ENCODE measurements at places on chromosomes 3 and 15.

DNA sequence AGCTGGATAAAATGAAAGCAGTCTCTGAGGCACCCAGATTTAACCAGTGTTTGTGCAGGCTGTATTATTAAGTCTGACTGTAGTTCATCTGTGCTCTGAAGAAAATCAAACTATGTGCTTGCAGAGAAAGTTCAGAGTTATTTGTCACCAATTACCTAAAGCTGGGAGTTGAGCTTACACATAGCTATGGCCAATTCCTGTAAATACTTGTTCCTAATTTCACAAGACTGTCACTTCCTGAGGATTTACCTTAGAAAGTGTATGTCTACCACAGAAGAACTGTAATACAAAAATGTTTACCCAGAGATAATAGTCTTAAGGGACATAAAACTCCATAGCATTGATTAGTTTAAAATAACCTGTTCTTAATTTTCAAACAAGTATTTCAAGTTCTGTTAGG lies 628.4 kb upstream of the TGFBR2 start:
- DNase-seq = no peak

DNA sequence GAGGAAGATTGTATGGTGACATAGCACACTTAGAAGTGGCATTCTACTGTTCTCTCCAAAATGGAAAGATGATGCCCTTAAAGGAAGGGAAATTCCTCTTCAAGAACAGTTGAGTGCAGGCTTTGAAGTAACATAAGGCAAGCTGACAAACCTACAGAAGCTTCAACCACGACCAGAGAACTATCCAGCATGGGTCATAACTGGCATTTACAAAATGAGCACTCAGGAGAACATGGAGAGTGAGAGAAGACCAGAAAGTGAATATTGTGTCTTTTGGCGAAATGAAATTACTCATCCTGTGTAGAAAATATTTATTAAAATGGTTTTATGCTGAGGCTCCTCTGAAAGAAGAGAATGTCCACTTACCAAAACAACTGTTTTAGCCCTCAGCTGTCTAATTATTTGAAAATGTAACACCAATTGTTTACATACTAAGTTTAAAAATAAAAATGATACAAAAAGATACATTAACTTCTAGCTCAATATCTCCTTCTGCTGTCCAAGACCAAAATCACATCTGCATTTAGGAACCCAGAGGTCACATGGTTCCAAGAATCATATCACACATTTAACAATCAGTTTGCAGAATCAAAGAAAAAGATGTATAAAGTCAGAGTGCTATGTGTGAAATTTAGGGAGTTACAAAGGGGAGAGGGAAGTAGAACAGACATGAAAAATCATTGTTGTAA lies 216.9 kb downstream of the ATP8B4 start:
- DNase-seq = no peak

- no peak for DNase-seq
Measured at GRCh38 chr15:68378595-68378994, 53.4 kb downstream of the ITGA11 start.

DNA sequence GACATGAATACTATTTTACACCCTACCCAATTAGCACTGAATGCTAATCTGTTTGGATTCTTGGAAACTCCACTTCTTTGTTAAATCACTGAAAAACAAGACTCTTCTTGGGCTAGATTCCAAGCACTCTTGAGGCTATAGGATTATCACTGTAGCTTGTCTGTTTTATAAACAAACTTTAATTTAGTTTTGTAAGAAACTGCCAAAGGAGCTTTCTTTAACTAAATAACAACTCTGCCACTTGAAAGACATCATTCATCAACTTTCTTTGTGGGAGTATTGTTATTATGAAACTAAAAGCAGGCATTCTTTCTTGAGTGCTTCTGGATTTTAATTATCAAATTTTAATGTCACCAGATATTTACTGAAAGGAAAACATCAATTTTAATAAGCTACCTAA lies 24.1 kb downstream of the CBLB start:
- DNase-seq = no peak

DNA sequence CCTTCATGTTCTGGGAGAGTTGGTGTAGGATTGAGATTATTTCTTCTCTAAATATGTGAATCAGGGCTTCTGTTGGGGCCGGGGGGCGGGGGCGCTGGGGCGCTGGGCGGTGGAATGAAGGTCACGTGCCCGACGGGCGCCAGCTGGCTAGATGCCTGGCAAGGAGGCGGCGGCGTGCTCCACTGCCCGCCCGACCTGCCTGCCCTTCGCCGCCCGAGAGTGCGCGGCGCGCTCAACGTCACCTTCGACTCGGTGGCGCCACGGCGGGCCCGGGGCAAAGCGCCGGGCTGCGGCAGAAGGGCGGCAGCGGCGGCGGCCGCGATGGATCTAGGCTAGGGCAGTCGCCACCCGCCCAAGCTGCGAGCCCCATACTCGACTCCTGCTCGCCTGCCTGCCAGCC lies 47.0 kb upstream of the LHFPL4 start:
- DNase-seq = no peak

GRCh38 chr15:37015035-37015434 lies 85.3 kb downstream of the MEIS2 start:
- no peak for DNase-seq

GRCh38 chr3:12793701-12794100 lies 2.8 kb upstream of the CAND2 start:
- DNase-seq = no peak

GRCh38 chr3:38580450-38581382 lies 68.8 kb downstream of the SCN5A start:
- no peak for DNase-seq

DNA sequence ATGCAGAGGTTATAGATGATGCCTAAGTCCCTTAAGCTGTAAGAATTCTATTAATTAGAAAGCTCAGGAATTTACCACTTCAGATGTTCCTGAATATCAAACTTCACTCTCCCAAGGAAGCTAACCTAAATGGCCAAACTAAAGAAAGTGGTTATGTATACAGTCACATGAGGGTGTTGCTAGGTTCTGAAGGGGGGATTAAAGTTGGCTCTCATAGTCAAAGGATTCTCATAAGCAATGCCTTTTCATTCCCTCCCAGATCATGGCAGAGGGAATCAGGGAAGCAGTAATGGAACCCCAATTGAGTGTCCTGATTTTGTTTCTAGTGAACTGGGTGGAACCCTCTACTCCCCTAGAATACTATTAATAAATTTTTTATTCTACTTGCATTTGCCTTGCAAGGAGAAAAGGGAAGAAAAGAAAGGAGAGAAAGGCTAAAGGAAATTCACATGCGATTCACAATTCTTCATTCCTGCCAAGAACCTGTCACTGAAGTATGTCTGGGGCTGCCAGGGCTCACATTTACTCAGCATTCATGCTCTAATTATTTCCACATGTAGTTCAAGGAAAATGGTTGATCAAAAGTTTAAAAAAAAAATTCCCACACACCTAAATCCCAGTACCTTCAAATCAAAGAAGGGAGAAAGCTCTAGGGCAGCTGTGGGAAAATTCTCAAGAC lies 25.1 kb downstream of the FSTL1 start:
- no peak for DNase-seq

GRCh38 chr3:160540551-160540950 lies 24.8 kb downstream of the KPNA4 start:
- no peak for DNase-seq

- DNase-seq = no peak
Measured at GRCh38 chr15:91289324-91289723, 189.3 kb downstream of the SV2B start.

- DNase-seq = no peak
Measured at GRCh38 chr3:48413086-48413485, 16.8 kb downstream of the PLXNB1 start.

GRCh38 chr3:186612721-186613636 lies at the start of gene AHSG:
Gene AHSG (plus strand): TSS chr3:186613060. CDS start chr3:186613142, 82 bp downstream.
- DNase-seq = no peak

GRCh38 chr15:90059208-90059985 lies 42.9 kb downstream of the IDH2 start:
- DNase-seq = no peak

All from H54 (cell line).